ENCODE measurements at places on chromosomes 13 and 19.
A peak's percentile ranks its signal among the peaks of the same experiment; 100 is the strongest.

DNA sequence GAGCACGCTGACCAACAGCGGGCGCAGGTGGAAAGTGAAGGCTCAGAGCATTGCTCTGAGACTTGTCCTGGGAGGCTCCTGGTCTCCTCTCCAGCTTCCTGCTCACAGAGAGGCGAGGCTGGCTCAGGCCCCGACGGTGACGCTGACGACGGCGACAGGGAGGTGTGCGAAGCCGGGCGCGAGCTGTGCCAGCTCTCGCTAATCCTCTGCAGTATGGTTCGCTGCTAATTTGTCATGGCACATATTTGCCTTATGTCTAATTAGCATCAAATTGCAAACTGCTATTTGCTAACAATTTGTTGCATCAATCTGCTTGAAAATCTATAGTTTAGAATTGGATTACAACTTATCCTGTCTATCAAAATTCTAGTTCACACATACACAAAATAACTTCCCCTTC lies 469.8 kb upstream of the ZNF507 start:
- no peak for DNase-seq
- H3K4me1 ChIP-seq: no peaks in the 10 kb centered on the region
- no peak overlapping the region for H3K27ac ChIP-seq
- H3K27me3 ChIP-seq: no peaks in the 10 kb centered on the region
- H3K36me3 ChIP-seq: no peaks in the 10 kb centered on the region

DNA sequence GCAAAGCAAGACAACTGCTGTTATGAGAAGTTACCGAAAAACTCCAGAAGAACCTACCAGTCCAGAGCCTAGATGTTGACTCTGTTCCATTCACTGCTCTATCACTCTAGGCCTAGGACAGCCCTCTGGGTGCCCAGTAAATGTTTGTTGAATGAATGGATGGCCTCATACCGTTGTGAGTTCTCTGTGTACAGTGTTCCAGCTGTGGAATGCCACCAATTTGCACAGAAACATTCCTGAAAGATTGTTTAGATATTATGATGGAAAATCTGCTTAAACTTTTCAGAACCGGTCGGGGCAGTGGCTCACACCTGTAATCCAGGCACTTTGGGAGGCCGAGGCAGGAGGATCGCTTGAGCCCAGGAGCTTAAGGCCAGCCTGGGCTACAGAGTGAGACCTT lies 1.3 kb upstream of the FBL start:
- H3K4me1 ChIP-seq: peaks cover 37% of the 10 kb centered on the region
- no peak for DNase-seq
- peaks cover 3% of the 10 kb centered on the region for H3K36me3 ChIP-seq
- H3K27ac ChIP-seq: no peak overlapping the region

GRCh38 chr13:46598820-46599180 lies 45.8 kb downstream of the LRCH1 start:
- H3K4me3 ChIP-seq: peak overlapping the region; percentile 74
- no peaks in the 10 kb centered on the region for H3K36me3 ChIP-seq
- peak; percentile 20 for DNase-seq
- peak overlapping the region; percentile 77 for H3K27ac ChIP-seq
- peaks cover 76% of the 10 kb centered on the region for H3K4me1 ChIP-seq
- no peaks in the 10 kb centered on the region for H3K27me3 ChIP-seq

DNA sequence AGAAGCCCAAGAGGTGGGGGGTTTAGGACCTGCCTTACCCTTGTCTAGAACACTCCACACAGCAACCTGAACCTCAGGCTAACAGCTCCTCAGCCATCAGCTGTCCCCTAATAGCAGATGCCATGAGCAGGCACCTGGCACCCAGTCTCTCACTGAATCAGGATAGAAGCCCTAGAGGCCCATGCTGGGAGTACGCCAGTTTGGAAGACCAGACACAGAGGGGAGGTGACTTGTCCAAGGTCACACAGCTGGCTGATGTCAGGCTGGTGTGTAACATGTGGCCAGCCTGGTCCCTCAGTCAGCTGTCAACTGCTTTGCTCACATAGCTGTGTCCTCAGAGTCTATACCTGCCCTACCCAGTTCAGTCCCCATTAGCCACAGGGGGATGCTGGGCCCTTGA lies 12.8 kb upstream of the SAMD1 start:
- H3K36me3 ChIP-seq: no peaks in the 10 kb centered on the region
- H3K27ac ChIP-seq: no peak overlapping the region
- no peaks in the 10 kb centered on the region for H3K27me3 ChIP-seq
- no peaks in the 10 kb centered on the region for H3K4me1 ChIP-seq
- DNase-seq: no peak

DNA sequence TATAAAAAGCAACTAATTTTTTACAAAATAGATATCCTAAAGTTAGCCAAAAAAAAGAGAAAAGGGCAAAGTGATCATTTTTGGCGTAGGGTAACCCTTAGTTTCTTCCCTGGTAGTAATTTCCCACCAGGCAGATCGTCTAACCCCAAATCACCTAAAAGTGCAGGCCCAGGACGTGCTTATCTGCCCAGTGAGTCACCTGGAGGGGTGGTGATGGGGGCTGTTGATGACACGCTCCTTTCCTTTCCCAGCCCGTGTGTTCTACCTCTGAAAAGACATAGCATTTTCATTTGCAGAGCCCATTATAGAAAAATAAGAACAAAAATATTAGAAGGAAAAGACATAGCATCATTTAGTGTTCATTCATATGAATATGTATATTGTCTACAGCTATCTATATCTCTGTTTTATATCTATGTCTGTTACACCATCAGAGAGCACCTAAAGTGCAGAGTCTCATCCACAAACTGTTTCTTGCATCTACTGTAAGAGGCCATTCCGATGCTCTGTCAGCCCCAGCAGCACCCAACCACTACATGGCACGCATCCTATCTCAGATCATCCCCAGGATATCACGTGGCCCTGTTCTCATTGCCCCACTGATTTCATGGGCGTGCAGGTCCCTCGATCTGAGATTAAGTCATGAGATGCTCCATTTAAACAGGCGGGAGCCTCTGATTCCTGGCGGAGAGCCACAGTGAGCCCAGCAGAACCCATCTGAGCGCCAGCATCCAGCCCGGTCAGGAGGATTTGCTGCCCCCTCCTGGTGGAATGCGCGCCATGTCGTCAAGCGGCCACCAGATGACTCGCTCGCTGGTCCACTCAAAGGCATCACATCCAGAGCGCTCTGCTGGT lies 8.5 kb upstream of the LILRB3 start:
- H3K36me3 ChIP-seq: no peaks in the 10 kb centered on the region
- H3K27ac ChIP-seq: no peak overlapping the region
- H3K4me3 ChIP-seq: no peak overlapping the region
- peaks cover 61% of the 10 kb centered on the region for H3K27me3 ChIP-seq
- H3K4me1 ChIP-seq: peaks cover 7% of the 10 kb centered on the region

DNA sequence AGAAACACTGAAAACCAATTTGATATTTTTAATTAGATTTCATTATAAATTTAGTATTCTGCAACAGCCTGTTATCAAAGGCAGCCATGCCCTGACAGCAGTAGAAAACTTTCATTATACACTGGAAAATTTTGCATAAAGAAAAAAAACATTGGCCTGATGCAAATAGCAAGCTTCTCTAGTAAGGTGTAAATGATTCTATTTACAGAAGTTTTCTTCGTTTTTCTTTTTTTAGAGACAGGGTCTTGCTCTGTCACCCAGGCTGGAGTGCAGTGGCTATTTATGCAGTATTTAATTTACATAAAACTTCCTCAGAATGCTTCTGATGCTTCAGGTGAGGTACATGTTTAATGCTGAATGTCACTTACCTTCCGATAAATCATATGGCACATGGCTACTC lies 67.0 kb downstream of the ABCC4 start:
- no peaks in the 10 kb centered on the region for H3K27me3 ChIP-seq
- no peaks in the 10 kb centered on the region for H3K4me1 ChIP-seq
- no peak overlapping the region for H3K4me3 ChIP-seq
- no peak for DNase-seq
- no peak overlapping the region for H3K27ac ChIP-seq

GRCh38 chr13:110390567-110390966 lies 83.5 kb downstream of the COL4A2 start:
- no peak for DNase-seq
- no peak overlapping the region for H3K27ac ChIP-seq
- H3K4me1 ChIP-seq: no peaks in the 10 kb centered on the region
- H3K27me3 ChIP-seq: peaks cover 62% of the 10 kb centered on the region

- H3K4me3 ChIP-seq: no peak overlapping the region
- no peaks in the 10 kb centered on the region for H3K27me3 ChIP-seq
- H3K4me1 ChIP-seq: no peaks in the 10 kb centered on the region
- no peak overlapping the region for H3K27ac ChIP-seq
- H3K36me3 ChIP-seq: peaks cover 50% of the 10 kb centered on the region
Measured at GRCh38 chr19:27777726-27778125, 1435.2 kb downstream of the UQCRFS1 start.

- no peak overlapping the region for H3K27ac ChIP-seq
- no peaks in the 10 kb centered on the region for H3K36me3 ChIP-seq
- no peak overlapping the region for H3K4me3 ChIP-seq
- DNase-seq: no peak
Measured at GRCh38 chr13:29909975-29910674, 59.7 kb upstream of the UBL3 start.

DNA sequence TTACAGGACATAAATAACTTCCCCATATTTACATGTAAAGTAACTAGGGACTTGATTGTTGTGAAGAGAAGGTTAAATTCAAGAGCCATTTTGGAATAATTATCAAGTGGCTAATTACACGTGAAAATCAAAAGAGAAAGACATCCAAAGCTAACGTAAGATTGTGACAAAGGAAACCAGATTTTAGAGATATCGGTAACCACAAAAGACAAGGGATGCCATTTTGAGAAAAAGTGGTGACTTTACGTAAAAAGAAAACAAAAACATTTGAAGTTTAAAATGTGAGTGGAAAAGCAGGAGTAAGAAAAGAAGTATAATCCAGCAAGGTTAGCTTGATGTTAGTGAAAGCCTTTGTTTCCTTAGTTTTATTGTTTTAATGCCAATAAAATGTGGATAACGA lies 10.9 kb upstream of the VWA8 start:
- no peaks in the 10 kb centered on the region for H3K27me3 ChIP-seq
- H3K4me3 ChIP-seq: peak overlapping the region; percentile 68
- H3K27ac ChIP-seq: peak overlapping the region; percentile 13
- no peaks in the 10 kb centered on the region for H3K36me3 ChIP-seq
- DNase-seq: no peak
- peaks cover 7% of the 10 kb centered on the region for H3K4me1 ChIP-seq

- no peaks in the 10 kb centered on the region for H3K36me3 ChIP-seq
- DNase-seq: no peak
- no peaks in the 10 kb centered on the region for H3K4me1 ChIP-seq
- H3K27me3 ChIP-seq: peaks cover 30% of the 10 kb centered on the region
- H3K27ac ChIP-seq: no peak overlapping the region
Measured at GRCh38 chr13:111846391-111847159, 220.4 kb upstream of the SOX1 start.

DNA sequence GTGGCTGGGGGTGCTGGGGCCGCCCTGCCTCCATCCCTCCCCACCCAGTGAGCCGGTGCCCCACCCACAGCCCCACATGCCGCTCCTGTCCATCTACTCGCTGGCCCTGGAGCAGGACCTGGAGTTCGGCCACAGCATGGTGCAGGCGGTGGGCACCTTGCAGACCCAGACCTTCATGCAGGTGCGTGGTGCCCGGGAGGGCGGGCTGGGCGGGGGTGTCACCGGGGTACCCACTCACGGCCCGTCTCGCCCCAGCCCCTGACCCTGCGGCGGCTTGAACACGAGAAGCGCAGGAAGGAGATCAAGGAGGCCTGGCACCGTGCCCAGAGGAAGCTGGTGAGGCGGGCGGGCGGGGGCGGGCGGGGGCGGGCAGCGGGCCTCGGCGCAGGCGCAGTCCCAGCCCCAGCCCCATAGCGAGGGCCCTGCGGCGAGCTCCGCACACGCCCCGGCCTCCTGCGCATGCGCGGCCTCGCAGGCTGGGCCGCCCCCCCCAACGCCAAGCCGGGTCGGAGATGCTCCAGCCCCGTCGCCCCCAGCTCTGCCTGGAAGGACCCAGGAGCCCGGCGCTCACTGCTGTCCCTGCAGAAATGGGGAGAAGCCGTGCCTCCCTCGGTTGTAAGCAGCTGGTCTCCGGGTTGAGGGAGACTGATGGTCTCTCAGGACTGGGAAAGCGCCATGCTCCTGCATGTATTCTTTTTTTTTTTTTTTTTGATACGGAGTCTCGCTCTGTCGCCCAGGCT lies 7.7 kb downstream of the ARHGAP45 start:
- H3K4me1 ChIP-seq: peaks cover 64% of the 10 kb centered on the region
- peak overlapping the region; percentile 74 for H3K4me3 ChIP-seq
- DNase-seq: peak; percentile 90
- H3K36me3 ChIP-seq: peaks cover 38% of the 10 kb centered on the region

DNA sequence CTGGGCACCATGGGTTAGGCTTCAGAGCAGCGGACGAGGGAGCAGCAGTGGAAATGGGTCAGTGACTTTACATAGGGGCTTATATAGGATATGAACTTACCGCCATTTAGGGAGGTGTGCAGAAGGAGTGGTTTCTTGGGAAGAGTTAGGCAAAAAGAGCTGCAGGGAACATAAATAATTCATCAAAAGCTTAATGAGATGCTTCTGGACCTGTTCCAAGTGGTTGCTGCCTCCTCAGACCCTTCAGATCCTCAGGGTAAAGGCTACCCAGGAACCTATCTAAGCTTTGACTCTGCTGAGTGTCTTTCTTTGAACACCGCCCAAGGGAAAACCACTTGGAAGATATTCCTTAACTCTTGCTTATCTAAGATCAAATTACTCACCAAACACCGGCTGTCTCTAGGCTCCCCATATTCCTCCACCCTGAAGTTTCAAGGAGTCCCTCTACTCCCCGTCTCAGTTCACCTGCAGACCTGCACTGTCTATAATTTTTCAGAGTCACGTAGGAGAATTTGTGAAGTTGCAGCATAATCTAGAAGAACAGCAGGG lies at the start of gene IGFL4:
TSS of gene IGFL4 (minus strand) at position 51 of the 549 bp plus-strand sequence. CDS start at position 11, 40 bp downstream.
- peaks cover 7% of the 10 kb centered on the region for H3K4me1 ChIP-seq
- no peak within 1 kb of the TSS for H3K27ac ChIP-seq
- peaks cover 69% of the 10 kb centered on the region for H3K27me3 ChIP-seq
- peaks cover 3% of the 10 kb centered on the region for H3K36me3 ChIP-seq

DNA sequence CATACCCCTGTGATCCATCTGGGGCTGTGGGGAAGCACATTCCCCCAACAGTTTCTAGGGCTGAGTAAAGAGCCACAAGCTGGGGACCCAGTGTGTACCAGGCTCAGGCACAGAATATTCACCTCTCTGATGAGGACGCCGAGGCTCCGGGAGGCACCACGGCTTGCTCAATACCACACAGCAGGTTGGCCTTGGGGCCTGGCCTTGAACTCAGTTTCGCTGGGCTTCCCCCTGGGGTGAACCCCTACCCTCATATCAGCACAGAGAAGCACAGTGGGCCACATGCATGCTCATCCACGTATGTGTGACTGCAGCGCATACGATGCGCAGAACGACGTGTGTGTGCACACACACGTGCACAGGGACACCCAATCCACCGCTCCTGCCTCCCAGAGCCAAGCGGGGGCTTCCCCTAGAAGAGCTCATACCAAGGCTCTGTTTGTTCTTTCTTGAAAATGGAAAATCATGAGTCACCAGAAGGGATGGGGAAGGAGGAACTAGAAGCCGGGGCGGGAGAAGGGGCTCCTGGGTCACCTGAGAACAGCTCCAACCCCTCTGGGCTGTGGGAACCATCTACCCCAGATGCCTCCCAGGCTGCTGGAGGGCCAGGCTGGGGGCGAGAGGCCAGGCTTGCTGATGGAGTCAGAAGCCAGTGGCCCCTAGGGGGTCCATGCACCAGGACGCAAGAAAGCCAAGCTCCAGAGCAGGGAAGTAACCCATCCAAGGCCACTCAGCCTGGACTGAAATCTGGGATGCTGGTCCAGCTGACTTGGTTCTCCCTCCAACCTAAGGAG lies 4.9 kb upstream of the PDE4C start:
- no peak overlapping the region for H3K27ac ChIP-seq
- no peak overlapping the region for H3K4me3 ChIP-seq
- H3K4me1 ChIP-seq: peaks cover 12% of the 10 kb centered on the region
- no peak for DNase-seq

Measured in activated T-cell treated with anti-CD3 and anti-CD28 coated beads, Interleukin-2, amount 50 U/mL, for 72 hours (primary cell).